Mesenteric fat pad (tissue), 1 donor: ENCODE measurements at places on chromosomes 4 and X. TPM values are rescaled to one million over a fixed set of nuclear protein-coding genes. Genes with fewer than 3 reads are reported as not detected.

GRCh38 chr4:80452768-80453167 lies 117.2 kb downstream of the CFAP299 start:
- no peak for DNase-seq

- no peak for DNase-seq
These were observed 369.2 kb upstream of the LCORL start for GRCh38 chr4:18390655-18391353.

The SERTM2 gene
- not detected for total RNA-seq

The NPFFR2 gene
- total RNA-seq, result not detected

DNA sequence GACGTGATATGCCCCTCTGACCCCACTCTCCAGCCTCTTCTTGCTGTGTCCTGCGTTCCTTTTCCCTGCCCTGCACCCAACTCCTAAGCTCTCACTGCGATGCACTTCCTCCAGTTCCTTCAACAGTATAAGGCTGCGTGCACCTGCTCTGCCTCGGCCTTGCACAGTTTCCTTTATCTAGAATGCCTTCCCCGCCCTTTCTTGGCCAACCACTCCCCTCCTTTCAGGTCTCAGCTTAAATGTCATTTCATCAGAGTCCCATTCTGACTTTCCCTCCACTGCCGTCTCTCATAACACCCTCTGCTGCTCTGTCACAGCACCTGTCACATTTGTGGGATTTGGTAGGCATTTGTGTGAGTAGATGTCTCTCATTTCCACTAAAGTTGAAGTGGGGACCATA lies 58.4 kb upstream of the NEIL3 start:
- no peak for DNase-seq

DNA sequence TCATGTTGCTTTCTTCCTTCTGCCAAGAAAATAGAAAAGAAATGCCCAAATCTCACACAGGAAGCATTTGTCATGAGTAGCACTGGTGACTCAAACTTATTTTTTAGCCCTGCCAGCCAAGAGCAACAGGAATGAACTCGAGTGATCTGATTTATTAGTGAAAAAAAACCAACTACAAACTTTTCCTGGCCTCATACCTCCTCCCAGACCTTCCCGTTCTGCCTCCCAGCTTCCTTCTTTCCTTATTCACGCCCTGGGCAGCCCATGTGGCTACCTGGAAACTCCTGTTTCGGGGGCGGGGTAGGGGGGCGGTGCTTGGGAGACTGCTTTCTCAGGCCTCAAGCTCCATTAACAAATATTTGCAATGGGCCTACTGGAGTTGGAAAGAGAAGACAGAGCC lies 178.5 kb downstream of the NHS start:
- no peak for DNase-seq

The TMEM129 gene
- 33.6 TPM for total RNA-seq

The EGF gene
- not detected for total RNA-seq

The ADH1C gene
- total RNA-seq, result 79.9 TPM

GRCh38 chr4:147220833-147221232 lies 260.1 kb upstream of the EDNRA start:
- no peak for DNase-seq

The VEGFC gene
- total RNA-seq, result 27.6 TPM

DNA sequence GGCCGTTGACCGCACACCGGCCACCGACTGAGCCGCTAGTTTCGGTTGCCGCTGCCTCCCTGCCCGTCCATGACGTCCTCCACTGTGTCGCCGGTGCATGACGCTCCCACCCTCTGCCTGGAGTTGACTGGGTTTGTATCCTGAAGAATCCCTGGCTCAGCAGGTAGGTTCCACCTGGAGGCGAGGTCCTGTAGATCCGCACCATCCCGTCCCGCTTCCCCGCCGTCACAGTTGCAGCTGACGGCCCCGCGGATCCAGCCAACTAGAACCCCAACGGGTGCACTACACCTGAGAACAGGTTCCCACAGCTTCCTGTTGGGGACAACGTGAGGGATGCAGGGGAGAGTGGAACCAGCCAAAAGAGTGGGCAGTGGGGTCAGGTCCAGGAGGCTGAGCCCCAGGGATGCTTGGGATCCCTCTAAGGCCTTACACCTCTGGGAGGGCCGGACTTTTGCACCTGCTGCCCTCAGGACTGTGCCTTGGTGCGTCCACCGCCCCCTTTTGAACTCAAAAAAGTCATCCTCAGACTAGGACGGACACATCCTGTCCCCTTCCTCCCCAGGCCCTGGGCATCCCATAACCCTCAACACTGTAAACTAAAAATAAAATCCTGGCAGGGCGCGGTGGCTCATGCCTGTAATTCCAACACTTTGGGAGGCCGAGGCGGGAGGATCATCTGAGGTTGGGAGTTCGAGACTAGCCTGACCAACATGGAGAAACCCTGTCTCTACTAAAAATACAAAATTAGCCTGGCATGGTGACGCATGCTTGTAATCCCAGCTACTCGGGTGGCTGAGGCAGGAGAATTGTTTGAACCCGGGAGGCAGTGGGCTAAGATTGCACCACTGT lies 1.1 kb upstream of the SLBP start:
- DNase-seq, result no peak

The FAM47E gene
- total RNA-seq, result 3.3 TPM

- DNase-seq, result no peak
These were observed 56.8 kb upstream of the TXK start for GRCh38 chr4:48190839-48191238.

- no peak for DNase-seq
These were observed 410.9 kb upstream of the CT83 start for GRCh38 chrX:116873671-116874070.

GRCh38 chr4:41678951-41679350 lies 69.6 kb downstream of the PHOX2B start:
- DNase-seq, result no peak

GRCh38 chrX:6558979-6559378 lies 24.1 kb upstream of the VCX3A start:
- no peak for DNase-seq

GRCh38 chrX:27775984-27776383 lies 31.8 kb upstream of the MAGEB10 start:
- no peak for DNase-seq

DNA sequence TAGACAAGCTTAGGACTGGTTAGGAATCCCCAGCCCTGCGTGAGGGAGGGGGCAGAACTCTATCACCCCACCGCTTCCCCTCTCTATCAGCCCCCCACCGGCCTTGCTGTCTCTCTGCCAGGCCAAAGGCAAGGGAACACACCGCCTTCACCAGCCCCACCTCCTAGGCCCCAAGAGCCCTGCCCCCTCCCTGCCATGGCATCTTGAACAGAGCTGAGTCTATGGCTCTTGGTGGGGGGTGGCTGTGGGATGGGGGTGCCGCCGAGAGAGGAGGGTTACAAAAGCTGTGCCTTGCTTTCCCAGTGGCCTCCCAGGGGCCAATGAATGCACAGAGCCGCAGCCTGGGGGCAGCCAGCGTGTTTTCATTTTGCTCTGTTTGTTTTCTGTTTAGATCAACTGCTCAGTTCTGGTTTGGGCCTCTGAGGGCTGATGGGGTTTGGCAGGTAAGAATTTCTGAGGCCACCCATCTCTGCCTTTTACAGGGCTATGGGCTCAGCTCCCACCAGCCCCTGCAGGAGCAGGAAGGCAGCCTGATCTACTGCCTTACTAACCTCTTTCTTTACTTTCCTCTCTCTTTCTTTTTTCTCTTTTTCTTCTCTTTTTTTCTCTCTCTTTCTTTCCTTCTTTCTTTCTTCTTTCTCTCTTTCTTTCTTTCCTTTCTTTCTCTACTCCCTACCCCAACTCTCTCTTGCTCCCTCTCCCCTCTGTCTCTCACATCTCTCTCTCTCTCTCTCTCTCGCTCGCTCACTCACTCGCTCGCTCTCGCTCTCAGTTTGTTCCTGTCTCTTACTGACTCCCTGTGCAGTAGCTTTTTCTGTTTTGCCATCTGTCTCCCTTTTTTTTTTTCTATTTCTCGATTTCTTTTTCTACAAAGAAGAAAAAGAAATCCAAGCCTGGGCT lies 128.3 kb downstream of the PJA1 start:
- no peak for DNase-seq

DNA sequence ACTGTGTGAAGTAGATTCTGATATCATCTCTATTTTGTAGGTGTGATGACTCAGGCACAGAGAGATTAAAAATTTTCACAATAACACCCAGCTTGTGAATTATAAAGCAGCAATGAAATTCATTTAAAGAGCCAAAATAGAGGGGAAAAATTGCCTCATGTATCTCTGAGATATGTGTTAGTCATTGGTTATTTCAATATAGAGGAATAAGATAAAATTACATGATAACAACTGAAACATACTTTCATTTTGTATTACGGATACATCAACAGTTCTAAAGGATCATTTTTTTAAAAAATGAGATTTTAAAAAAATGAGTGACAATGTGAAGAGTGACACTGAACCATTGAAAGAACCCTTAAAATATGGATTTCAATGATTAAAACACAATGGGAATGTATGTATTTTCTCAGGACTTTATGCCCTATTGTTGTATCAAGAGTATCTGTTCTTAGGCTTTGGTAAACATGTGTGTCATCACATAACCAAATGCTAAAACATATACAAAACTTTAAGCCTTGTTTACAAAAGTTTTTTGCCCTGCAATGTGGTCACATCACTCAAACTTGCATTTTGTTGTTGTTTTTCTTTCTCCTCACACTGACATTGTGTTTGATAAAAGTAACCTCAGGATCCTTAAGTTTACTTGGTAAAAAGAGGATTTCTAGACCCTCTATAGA lies 221.3 kb downstream of the ANTXR2 start:
- no peak for DNase-seq

GRCh38 chr4:183448436-183448835 lies 4.0 kb downstream of the CDKN2AIP start:
- DNase-seq, result no peak
